ENCODE measurements at places on chromosomes 6 and 20.

GRCh38 chr20:11445161-11445560 is 472.5 kb upstream of the BTBD3 start:
- DNase-seq: no peak

GRCh38 chr6:10837622-10837994 is 731 bp downstream of the MAK start:
- DNase-seq: peak; percentile 7

DNA sequence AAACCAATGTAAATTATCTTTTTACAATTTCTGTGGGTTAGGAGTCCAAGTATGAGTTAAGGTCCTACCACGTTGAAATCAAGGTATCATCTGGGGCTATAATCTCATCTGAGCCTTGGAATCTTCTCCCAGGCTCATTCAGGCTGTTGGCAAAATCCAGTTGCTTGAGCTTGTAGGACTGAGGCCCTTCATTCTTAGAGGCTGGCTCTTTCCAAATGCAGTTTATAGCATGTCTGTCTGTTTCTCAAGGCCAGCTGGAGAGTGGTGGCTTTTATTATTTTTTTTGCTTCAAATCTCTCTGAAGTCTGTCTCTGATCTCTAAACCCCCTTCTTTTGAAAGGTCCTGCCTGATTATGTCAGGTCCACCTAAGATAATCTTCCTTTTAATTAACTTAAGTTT is 177.2 kb upstream of the ASCC3 start:
- DNase-seq: no peak

GRCh38 chr20:48107560-48107959 is 322.3 kb upstream of the SULF2 start:
- no peak for DNase-seq

DNA sequence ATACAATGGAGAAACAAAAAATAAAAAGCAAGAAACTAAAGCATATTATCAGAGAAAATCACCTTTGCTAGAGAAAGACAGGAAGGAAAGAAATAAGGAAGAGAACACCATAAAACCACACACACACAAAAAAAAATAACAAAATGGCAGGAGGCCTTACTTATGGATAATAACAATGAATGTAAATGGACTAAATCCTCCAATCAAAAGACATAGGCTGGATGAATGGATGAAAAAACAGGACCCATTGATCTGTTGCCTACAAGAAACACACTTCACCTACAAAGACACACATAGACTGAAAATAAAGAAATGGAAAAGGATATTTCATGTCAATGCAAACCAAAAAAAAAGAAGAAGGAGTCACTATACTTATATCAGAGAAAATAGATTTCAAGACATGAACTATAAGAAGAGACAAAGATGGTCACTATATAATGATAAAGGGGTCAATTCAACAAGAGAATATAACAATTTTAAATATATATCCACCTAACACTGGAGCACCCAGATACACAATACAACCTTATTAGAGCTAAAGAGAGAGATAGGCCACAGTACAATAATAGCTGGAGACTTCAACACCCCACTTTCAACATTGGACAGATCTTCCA is 693.6 kb downstream of the HACE1 start:
- DNase-seq: no peak

DNA sequence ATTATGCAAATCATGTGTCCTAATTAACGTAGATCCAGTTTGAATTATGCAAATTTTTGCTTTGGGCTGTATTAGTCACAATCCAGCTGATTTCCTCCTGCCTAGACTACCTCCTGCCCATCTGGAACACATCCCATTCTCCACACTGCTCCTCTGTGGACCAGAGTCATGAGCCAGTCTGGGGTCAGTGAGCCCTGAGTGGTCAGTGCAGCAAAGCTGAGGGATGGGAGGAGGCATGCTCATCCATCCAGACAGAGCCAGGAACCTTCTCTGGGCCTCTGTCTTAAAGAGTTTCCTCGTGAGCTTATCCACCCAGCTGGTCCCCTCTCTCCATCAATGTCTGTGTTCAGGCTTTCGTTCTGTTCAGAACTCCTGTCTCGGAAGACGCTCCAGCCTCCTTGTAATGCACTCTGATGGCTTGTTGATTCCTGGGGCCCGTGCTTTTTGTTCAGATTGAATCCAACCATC is 747.8 kb downstream of the PTPRT start:
- DNase-seq: no peak

- DNase-seq: no peak
Measured at GRCh38 chr6:33692760-33693158, 18.7 kb downstream of the UQCC2 start.

- no peak for DNase-seq
Measured at GRCh38 chr6:69019832-69020231, 384.8 kb downstream of the ADGRB3 start.

DNA sequence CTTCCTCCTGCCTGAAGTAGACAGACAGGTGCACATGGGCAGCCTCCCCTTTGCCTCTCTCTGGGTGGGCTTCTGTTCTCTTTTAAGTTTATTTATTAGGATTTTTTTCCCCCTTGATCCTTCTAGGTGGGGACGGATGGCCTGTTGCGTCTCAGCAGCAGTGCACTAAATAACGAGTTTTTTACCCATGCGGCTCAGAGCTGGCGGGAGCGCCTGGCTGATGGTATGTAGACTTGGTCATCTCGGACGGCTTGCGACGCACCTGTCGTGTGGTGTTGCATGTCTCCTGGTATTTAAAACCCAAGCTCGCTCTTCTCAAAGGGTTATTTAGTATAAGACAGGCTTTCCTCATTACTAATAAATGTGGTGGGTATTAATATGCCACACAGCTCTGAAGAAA is 73.3 kb downstream of the ASXL1 start:
- DNase-seq: no peak

GRCh38 chr6:40251637-40252300 is 317.5 kb upstream of the MOCS1 start:
- DNase-seq: no peak

DNA sequence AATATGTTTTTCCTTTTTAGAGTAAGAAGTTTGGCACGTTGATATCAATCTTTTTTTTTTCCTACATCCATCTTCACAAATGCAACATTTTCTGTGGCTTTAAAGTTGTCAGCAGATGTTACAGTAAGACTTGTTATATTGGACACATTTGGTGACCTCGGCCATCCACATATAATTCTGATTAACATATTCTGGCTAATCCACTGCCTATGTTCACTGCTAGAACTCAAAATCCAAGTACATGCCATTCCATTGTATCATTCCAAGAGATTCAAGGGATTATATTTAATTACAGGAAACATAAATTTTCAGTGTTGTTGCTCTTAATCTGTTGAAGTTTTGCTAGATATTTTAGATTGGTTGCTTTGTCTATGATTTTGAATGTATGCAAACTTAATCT is 367.6 kb downstream of the TENT5A start:
- DNase-seq: no peak

- DNase-seq: no peak
Measured at GRCh38 chr6:41947581-41948220, 6.1 kb upstream of the CCND3 start.

GRCh38 chr6:157381631-157382621 is 936 bp downstream of the ZDHHC14 start:
- DNase-seq: peak; percentile 26

- DNase-seq: no peak
Measured at GRCh38 chr6:38957426-38957825, 91.2 kb upstream of the GLP1R start.

DNA sequence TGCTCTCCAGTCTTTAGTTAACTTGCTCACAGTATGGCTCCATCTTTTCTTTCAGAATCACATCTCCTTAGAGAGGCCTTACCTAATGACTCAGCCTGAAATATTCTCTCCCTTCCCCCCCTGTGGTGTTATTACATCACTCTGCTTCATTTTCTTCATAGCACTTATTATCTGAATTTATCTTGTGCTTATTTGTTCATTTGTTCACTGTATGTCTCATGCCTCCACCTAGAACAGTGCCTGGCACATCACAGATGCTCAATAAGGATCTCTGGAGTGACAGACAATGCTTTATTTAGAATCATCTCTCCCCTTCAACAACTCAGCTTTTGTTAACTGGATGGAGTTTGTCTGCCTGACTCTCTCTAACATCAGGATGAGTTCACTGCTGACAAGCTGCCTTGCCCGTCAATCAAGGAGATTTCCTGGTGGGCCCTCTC is 96.6 kb upstream of the MAN1A1 start:
- no peak for DNase-seq

Data from stimulated activated CD4-positive, alpha-beta T cell treated with anti-CD3 and anti-CD28 coated beads, Interleukin-1b, Interleukin-23, amount 100 ng/mL, for 24 hours (primary cell).